NCI-H524 treated with DMSO at 0.1 percent for 48 hours (cell line): ENCODE measurements at places on chromosomes 5 and 9.

GRCh38 chr9:106653213-106653612 is 209.8 kb upstream of the ZNF462 start:
- DNase-seq = no peak

DNA sequence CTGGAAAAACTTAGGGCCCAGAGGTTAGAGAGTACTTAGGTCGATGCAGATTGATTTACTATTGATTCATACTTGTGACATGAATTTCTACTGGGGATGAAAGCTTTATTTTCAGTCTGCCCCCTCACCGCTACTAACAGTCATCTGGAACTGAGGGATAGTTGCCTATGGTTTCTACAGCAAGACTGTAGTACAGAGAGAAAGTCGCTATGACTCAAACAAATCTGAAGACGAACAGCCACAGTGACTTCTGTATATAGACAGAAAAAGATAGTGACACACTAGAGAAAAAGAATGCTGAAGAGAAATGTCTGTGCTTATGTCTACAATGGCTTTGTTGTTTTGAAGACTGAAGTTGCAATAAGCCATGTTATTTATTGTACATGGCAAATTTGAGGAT is 17.3 kb downstream of the OR13D1 start:
- DNase-seq = no peak

GRCh38 chr5:144189800-144190429 is 19.2 kb downstream of the KCTD16 start:
- no peak for DNase-seq

DNA sequence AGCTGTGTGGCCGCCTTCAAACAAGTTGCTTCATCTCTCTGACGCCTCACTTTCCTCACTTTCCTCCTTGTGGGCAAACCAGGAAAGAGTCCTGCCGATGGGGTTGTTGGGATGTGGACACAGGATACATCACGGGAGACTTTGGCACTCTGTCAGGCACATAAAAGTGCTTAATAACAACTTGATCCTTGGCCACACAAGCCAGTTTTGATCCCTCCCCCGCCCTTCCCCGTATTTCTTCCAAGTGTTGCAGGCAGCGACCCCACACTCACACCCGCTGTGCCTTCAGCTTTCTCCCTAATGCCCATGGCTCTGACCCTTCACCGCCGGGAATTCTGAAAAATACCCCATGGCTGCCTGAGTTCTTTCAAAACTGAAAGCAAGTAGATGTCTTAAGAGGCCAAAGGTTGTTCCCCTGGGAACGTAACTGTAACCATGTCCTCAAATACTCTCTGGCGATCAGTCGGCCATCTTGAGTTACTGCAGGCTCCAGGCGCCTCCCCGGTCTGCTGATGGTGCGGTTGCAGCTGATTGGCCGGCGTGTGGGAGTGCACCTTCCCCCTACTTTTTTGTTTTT is 59.8 kb downstream of the ARHGEF37 start:
- DNase-seq = no peak

DNA sequence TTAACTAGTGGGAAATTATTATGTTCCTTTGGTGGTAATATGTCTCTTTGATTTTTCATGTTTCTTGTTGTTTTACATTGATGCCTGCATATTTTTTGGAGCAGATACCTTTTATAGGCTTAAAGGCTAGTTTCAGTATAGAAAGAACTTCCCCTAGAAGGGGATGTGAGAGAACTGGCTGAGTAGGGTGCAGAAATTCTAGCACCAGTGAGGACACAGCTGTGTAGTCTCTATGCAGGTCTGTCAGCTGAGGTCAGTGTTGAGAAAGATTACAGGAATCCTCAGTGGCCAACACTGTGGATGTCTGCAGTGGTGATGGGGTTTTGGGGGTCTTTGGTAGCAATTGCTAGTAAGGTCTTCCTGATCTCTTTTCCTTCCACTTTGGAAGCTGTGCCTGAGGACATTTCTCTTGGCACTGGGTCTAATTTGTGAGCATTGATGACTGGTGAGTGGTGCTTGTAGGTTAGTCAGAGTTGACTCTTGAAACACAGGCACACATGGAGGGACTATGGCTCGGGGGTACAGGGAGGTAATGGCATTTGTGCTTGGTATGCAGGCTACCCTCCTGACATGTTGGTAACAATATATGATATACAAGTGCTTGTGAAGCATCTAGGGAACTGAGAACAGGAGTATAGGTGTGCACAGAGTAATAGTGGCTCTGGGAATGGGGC is 221.4 kb downstream of the SPATA31D1 start:
- DNase-seq = no peak

DNA sequence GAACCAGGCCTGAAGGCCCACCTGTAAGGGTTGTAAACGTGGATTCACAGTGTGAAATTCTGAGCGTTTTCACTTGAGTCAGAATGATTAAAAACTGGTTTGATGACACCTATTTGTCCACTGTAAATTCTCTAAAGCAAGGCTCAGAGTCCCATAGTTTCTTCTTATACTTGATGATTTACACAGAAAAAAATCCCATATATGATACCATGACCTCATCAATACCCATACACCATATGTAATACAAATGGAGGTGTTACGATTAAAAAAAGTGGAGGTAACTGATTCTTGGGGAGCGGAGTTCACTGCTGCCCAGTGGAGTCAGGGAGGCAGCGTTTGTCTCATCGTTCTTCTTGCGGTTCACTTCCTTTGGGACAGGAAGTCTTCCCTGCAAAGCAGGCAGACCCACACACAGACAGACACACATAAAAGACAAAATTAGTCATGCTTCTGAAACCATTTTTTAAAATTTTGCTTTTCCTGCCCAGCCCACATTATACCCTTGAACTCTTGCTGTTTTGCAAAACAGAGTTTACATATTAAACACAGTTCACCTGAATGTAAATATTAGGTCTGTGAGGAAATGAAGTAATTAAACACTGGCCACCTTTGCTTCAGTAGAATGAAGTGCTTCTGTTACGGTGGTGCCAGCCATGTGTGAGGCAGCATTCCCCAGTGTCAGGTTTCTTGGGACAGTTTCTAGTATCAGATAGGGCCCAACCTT is 26.2 kb downstream of the NREP start:
- DNase-seq = no peak

- DNase-seq = peak; percentile 25
Observed at GRCh38 chr5:2223303-2223702, 340.6 kb upstream of the IRX4 start.

GRCh38 chr5:65861830-65862241 is 64.5 kb upstream of the ERBIN start:
- DNase-seq = no peak

- DNase-seq = no peak
Observed at GRCh38 chr5:32523625-32524024, 61.7 kb upstream of the SUB1 start.

GRCh38 chr9:30382271-30382670 is 2002.2 kb upstream of the ACO1 start:
- DNase-seq = no peak

GRCh38 chr5:83721953-83722901 is 1.6 kb upstream of the HAPLN1 start:
- peak; percentile 55 for DNase-seq

- DNase-seq = no peak
Observed at GRCh38 chr5:151058891-151059489, 21.8 kb downstream of the TNIP1 start.

DNA sequence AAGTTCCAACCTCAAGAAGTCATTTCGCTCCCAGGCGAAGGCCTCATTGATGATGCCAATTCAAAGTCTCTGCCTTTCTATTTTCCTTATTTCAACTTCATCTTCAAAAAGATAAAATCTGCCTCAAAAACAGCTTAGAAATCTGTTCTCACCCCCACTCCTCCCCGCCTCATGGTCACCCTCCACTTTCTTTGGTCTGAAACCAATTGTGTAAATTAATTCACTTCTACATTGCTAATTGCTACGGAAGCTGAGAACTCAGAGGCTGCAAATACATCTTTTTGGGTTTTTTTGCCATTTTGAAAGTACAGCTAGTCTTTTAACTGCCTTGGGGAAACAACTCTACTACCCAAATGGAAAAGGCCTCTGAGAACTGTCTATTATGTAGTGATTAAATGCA is 350.0 kb upstream of the SLC24A2 start:
- no peak for DNase-seq

- no peak for DNase-seq
Observed at GRCh38 chr5:156798201-156798600, 51.9 kb upstream of the PPP1R2B start.
